ENCODE measurements at places on chromosomes 16 and 17. TPM values are rescaled to one million over a fixed set of nuclear protein-coding genes. Genes with fewer than 3 reads are reported as not detected.

CCL23 gene
- total RNA-seq = not detected

HBA1 gene
- 7.2 TPM for total RNA-seq

- no peak for DNase-seq
These were observed 374.5 kb upstream of the MON1B start for GRCh38 chr16:76816475-76816874.

PDPR gene
- 37.2 TPM for total RNA-seq

- peak; percentile 95 for DNase-seq
These were observed 246.6 kb upstream of the RPL38 start for GRCh38 chr17:73956595-73957465.

VTN gene
- 0.13 TPM for total RNA-seq

GRCh38 chr16:88289561-88289960 is 93.2 kb upstream of the ZNF469 start:
- DNase-seq = no peak

CDK5R1 gene
- 11.4 TPM for total RNA-seq

DNA sequence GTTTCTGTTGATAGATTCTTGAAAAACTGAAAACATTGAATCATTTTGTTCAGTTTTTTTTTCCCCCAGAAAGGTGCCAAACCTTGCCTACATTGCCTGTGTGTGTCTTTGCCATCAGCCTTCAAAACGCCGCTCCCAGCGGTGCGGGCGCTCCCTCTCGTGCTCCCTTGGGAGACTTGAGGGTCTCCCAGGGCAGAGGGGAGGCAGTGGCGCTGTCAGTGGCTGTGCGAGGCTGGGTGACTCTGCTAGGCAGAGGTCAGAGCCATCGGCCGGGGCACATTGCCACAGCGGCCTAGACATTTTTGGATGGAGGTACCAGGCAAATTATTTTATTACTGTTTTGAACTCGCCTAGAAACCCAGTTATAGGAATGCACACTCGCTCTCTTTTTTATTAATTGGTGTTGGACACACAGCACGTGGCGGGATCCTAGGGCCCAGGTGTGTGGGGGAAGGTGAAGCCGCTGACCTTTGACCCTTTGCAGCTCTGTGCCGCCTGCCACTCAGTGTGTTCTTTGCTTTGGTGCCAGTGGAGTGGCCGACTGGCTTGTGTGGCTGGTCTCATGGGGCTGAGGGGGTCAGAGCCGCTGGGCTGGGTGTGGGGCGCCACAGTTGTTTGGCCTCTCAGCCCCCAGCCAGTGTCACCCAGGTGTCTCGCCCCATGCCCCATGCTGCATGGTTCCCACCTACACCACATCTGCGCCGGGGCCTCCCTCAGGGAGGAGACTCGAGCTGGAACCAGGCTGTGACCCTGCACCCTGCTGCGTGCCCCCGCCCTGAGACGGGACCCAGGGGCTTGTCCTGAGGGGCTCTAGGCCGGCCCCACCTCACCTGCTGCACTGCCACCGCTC is 115.7 kb downstream of the BANP start:
- DNase-seq = no peak

DNA sequence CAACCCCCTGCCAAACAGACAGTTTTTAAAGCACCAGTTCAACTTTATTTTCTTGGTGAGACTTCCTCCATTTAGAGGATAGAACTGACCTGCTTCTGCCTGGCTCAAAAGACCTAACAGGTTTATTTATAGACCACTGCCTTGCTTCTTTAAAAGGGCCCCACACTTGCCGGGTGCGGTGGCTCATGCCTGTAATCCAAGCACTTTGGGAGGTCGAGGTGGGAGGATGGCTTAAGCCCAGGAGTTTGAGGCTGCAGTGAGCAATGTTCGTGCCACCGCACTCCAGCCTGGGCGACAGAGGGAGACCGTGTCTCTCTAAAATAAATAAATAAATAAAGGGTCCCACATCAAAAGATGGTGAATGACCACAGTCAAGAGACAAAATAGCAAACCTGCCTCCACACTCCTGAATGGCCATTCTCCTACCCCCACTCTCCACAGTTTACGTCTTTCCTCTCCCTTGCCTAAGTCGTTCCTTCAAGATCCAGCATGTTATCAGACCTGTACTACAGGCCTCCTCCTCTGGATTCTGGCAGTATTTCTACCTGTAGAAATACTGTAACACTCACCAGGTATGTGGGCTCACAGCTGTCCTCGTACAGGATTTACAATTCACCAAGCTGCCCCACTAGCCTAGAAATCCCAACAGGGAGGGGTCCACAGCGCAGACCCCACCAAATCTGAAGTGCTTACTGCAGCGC is 95.6 kb downstream of the SMG6 start:
- no peak for DNase-seq

GRCh38 chr17:40545660-40546059 is 19.6 kb downstream of the CCR7 start:
- DNase-seq = peak; percentile 27

ZPBP2 gene
- not detected for total RNA-seq

DNA sequence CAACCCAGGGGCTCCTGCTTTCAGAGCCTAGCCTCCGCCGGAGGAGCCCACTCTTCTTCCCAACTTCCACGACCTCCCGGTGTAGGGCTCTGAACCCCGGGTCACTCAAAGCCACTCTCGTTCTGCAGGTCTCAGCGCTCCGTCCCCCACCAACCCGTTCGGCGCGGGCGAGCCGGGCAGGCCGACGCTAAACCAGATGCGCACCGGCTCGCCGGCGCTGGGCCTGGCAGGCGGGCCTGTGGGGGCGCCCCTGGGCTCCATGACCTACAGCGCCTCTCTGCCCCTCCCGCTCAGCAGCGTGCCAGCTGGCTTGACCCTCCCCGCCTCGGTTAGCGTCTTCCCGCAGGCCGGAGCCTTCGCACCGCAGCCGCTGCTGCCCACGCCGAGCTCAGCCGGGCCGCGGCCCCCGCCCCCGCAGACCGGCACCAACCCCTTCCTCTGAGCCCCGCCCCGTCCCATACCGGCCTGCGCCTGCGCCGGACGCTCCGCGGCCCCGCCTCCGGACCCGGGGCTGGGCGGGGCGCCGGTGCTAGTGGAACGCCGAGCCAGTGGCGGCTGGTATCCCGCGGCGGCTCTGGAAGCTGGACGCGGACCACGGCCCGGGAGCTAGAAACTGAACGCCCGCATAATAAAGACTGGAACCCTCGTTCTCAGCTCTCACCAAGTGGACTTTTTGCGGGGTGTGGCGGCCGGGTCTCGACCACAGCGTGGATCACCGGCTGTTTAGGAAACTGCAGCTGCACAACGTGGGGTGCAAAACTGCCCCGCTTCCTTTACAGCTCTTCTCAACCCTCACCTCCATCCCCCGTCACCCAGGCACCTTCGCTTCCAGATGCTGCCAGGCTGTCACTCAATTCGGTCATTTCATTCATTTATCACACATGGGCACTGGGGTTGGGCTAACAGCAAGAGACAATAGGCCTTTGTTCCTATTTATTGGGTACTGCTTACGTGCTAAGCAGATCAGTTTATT is 5.0 kb upstream of the SPATA20 start:
- peak; percentile 92 for DNase-seq

DNA sequence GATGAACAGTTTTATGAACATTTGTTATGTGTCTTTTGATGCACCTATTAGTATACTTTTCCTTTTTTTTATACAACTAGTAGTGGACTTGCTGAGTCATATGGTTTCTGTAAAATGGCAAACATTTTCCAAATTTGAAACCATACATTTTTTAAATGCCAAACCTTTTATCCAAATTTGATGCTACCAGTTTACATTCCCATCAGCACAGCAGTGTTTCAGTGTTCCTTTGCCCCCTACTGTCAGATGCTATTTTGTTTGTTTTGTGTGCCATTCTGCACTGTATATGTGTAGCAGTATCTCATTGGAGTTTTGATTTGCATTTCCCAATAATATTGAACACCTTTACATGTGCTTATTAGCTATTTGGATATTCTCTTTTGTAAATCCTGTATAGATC is 219.4 kb downstream of the TANC2 start:
- DNase-seq = no peak

GRCh38 chr17:5002121-5002788 is 4.5 kb downstream of the KIF1C start:
- no peak for DNase-seq

PLCD3 gene
- 41.6 TPM for total RNA-seq

Measured in H9 (cell line).